ENCODE measurements at places on chromosomes 12 and 14. TPM values are rescaled to one million over a fixed set of nuclear protein-coding genes. Genes with fewer than 3 reads are reported as not detected.

Gene KRT72
- not detected for total RNA-seq

Gene ASPG
- total RNA-seq: 0.13 TPM

Gene CLEC1A
- under 0.01 TPM for total RNA-seq

Gene KRT6B
- total RNA-seq: not detected

Gene PMCH
- 0.22 TPM for total RNA-seq

Gene DNAAF2
- total RNA-seq: 7.8 TPM

Gene CPNE6
- not detected for total RNA-seq

Gene RERG
- 6.3 TPM for total RNA-seq

Gene TSPAN11
- 11.1 TPM for total RNA-seq

Gene B4GALNT1
- 2.9 TPM for total RNA-seq

Gene LRP1-AS
- not detected for total RNA-seq

Gene SMOC1
- 96.4 TPM for total RNA-seq

Gene MDGA2
- total RNA-seq: not detected

Gene ERP27
- total RNA-seq: not detected

Gene KLRD1
- total RNA-seq: 1.2 TPM

Gene CLEC9A
- total RNA-seq: not detected

Gene LAG3
- 1.0 TPM for total RNA-seq

Gene PEBP1
- total RNA-seq: 188 TPM

Gene BBOF1
- total RNA-seq: 19.1 TPM

Gene CCDC175
- total RNA-seq: not detected

Gene RDH12
- not detected for total RNA-seq

Gene NGB
- total RNA-seq: not detected

Gene A2M
- 6.5 TPM for total RNA-seq
